A549 (cell line): ENCODE measurements at places on chromosomes 11 and 22. TPM values are rescaled to one million over a fixed set of nuclear protein-coding genes. Genes with fewer than 3 reads are reported as not detected.
A peak's percentile ranks its signal among the peaks of the same experiment; 100 is the strongest.

GRCh38 chr11:107413352-107413751, 44.3 kb downstream of the CWF19L2 start:
- no peak for DNase-seq

DNA sequence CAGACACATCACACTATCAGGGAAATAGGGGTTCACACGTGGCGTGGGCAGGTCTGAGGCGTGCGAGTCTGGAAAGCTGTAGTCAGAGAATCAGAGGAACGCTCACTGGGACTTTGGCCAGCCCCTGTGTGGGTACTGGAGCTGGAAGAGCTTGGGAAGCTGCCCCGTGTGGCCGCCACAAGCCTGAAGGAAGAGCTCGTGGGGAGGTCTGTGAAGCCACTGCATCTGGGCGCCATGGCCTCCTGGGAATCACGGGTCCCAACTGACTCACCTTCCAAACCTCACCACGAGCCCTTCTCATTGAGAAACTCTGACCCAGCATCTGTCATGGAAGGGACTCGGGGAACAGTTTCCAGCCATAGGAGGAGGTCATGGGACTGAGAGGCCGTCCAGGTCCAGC, 5.9 kb upstream of the MRGPRF start:
- no peak for DNase-seq

DNA sequence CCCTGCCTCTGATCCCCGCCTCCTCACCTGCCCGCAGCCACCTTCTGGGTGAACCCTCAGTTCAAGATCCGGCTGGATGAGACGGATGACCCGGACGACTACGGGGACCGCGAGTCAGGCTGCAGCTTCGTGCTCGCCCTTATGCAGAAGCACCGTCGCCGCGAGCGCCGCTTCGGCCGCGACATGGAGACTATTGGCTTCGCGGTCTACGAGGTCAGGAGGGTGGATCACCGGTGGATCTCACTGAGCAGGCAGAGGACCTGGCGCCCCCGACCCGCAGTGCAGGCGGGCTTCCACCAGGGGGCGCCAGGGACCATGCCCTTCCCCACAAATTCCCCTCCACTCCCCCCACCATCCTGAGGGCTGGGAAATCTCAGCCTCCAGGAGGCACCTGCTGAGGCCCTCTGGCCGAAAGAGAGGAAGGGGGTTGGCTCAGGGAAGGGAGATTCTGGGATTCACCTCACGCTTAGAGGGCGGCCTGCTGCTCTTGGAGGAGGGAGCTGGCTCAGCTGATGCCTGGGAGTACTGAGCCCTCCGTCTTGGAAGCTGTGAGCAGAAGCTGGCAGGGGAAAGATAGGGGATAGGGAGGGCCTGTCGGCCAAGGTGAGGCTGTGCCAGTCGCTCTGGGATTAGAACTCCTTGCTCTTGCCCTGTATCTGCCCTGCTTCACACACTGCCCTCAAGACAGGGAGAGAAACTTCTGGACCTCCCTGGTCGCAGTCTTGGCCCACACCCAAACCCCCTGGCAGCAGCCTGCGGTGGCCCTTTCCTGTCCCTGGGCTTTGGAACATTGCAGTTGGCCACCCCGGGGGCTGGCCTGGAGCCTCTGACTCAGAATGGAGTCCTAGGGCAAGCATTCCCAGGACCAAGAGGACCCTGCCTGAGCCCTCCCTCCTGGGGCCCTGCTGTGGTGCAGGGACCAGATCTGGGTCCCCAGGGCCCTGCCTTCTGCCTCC, 23.2 kb downstream of the CAPN1 start:
- peak; percentile 81 for DNase-seq

- no peak for DNase-seq
Observed at GRCh38 chr22:46090631-46091201, 59.6 kb upstream of the PPARA start.

- DNase-seq: no peak
Observed at GRCh38 chr22:39144101-39144767, 8.2 kb downstream of the CBX7 start.

GRCh38 chr22:29128891-29129807, 56.3 kb downstream of the KREMEN1 start:
- no peak for DNase-seq

DNA sequence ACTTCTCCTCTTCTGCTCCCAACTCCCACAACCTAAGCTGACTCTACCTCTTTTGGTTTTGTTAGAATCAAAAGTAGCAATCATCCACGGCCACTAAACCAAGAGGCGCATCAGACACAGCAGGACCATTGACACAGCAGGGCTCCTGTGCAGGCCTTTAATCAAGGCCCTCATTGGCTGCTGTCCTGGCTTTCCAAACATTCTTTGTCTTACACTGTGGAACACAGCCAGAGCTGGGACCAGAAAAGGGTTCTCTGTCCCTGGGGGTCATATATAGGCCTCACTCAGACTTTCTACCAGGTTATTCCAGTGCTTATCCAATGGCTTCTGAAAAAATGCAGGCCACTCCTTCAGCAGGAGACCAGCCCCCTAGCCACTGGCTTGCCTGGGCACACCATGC, 212.7 kb upstream of the NTM start:
- DNase-seq: no peak

DNA sequence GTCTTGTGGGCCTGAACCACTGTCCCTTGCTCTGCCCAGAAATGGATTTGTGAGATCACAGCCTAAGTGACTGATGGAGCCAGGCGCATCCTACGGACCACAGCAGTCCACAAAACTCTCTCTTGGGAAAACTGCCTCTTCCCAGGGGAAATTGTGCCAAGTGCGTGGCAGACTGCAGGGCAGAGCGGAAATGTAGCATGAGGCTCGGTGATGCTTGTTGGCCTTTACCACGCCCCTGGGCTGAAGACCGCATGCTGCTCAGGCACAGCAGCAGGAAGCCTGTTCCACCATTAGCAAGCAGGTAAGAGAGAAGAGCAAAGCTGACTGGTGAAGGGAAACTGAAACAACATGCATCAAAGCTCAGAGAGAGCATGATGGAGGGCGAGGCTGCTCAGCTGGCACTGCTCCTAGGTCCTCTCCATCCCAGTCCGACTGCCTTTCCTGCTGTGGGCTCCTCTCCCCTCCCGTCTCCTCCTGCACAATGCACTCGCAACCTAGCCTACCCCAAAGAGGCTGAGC, 26.5 kb upstream of the SCARF2 start:
- DNase-seq: no peak

DNA sequence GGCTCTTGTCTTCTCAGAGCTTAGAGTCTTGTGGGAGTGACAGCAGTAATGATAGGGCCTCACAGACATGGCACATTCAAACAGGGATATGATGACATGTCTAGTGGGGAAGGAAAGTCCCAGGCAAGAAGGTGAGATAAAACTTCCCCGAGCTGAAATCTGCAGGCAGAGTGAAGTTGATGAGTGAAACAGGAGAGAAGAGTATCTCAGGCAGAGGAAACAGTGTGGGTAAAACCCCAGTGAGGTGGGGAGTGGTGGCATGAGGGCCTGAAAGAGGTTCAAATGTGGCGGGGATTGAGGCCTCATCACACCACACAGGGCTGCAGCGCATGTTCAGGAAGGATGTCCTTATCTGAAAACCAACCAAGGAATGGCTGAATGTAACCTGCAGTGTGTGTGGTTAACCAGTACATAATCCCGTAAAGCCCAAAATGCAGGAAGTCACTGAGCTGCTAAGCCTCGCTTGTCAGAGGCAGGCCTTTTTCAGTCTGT, 153.8 kb upstream of the E2F8 start:
- no peak for DNase-seq

The GGT1 gene
- polyA plus RNA-seq: 102 to 125 TPM (median 118 TPM) in 3 replicates
